ENCODE measurements at places on chromosomes 1 and 21. TPM values are rescaled to one million over a fixed set of nuclear protein-coding genes. Genes with fewer than 3 reads are reported as not detected.

- no peak for DNase-seq
These were observed 20.0 kb downstream of the ZBTB40 start for GRCh38 chr1:22471610-22472009.

GRCh38 chr1:231235526-231236207 lies 5.3 kb upstream of the GNPAT start:
- no peak for DNase-seq

CD244 gene
- 1.5 TPM for total RNA-seq

DNA sequence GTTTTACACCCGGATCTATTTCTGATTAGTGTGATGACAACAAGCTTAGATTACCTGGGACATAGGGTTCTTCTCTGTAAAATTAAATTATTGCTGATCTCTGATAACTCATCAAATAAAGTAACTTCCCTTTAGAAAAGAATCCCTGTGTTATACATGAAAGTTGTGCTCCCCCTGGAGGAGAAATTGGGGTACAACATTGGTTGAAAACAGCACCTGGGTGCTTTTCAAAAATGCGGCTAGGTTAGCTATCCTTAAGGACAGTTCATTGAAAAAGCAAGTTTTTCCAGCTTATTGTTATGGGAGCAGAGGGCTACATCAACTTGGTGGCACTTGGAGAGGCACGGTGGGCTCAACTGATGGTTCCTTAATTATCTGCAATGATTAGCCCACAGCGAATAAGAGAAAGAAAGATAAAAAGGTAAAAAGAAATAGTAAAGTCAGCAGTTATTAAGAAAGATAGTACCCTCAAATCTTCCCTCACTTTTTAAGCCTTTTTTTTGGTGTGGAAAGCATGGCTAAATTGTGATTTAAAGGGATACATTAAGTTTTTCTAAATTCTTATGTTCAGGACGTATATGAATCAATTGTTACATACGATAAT lies 97.8 kb downstream of the FMN2 start:
- DNase-seq = peak; percentile 53

Data from lung (tissue), 17 donors.